ENCODE measurements at places on chromosomes 6 and 20. TPM values are rescaled to one million over a fixed set of nuclear protein-coding genes. Genes with fewer than 3 reads are reported as not detected.

TNXB gene
- 24.5 TPM for total RNA-seq

HFE gene
- 3.6 TPM for total RNA-seq

TEAD3 gene
- 13.7 TPM for total RNA-seq

MLIP gene
- 1.9 TPM for total RNA-seq

MRPS26 gene
- total RNA-seq, result 60.7 TPM

SLC17A1 gene
- not detected for total RNA-seq

FBXL4 gene
- total RNA-seq, result 13.7 TPM

TOMM34 gene
- 11.4 TPM for total RNA-seq

TAGAP gene
- total RNA-seq, result 3.6 TPM

HNF4A gene
- not detected for total RNA-seq

TSPO2 gene
- total RNA-seq, result not detected

CCDC170 gene
- total RNA-seq, result not detected

CFAP61 gene
- not detected for total RNA-seq

TGM2 gene
- 33.2 TPM for total RNA-seq

PDYN gene
- not detected for total RNA-seq

PTCRA gene
- total RNA-seq, result not detected

PRICKLE4 gene
- 5.1 TPM for total RNA-seq

BPIFB4 gene
- not detected for total RNA-seq

TRIM15 gene
- total RNA-seq, result not detected

PRDM13 gene
- 0.19 TPM for total RNA-seq

PRDM1 gene
- 18.3 TPM for total RNA-seq

RAB44 gene
- total RNA-seq, result 0.11 TPM

DEFB132 gene
- not detected for total RNA-seq

PRL gene
- not detected for total RNA-seq

RIN2 gene
- total RNA-seq, result 77.4 TPM

PCMT1 gene
- 77.5 TPM for total RNA-seq

SLC22A16 gene
- 0.38 TPM for total RNA-seq

STMND1 gene
- total RNA-seq, result not detected

ANKRD66 gene
- not detected for total RNA-seq

KCNK15 gene
- 0.23 TPM for total RNA-seq

TMC2 gene
- total RNA-seq, result not detected

CCN6 gene
- total RNA-seq, result not detected

PNRC1 gene
- 55.0 TPM for total RNA-seq

CAGE1 gene
- total RNA-seq, result 0.09 TPM

FLOT1 gene
- 48.9 TPM for total RNA-seq

ZNF165 gene
- total RNA-seq, result 2.3 TPM

OLIG3 gene
- not detected for total RNA-seq

SOX18 gene
- total RNA-seq, result 1.3 TPM

CBLN4 gene
- total RNA-seq, result under 0.01 TPM

MUC22 gene
- total RNA-seq, result 9.1 TPM

RNF182 gene
- not detected for total RNA-seq

FAM83D gene
- total RNA-seq, result 105 TPM

CLPSL1 gene
- not detected for total RNA-seq

TRIM10 gene
- not detected for total RNA-seq

BANF2 gene
- not detected for total RNA-seq

CLVS2 gene
- under 0.01 TPM for total RNA-seq

CLPSL2 gene
- not detected for total RNA-seq

PKIG gene
- total RNA-seq, result 80.1 TPM

SLC25A27 gene
- 6.5 TPM for total RNA-seq

PSORS1C2 gene
- 0.91 TPM for total RNA-seq
